ENCODE measurements at places on chromosomes 16 and 17. TPM values are rescaled to one million over a fixed set of nuclear protein-coding genes. Genes with fewer than 3 reads are reported as not detected.

- no peaks in the 10 kb centered on the region for H3K27me3 ChIP-seq
- no peak overlapping the region for H3K4me3 ChIP-seq
- DNase-seq: no peak
- no peak overlapping the region for H3K27ac ChIP-seq
- H3K36me3 ChIP-seq: peaks cover 24% of the 10 kb centered on the region
- H3K4me1 ChIP-seq: no peaks in the 10 kb centered on the region
Measured at GRCh38 chr17:57838857-57839570, 10.8 kb downstream of the MRPS23 start.

- peak; percentile 89 for DNase-seq
- H3K36me3 ChIP-seq: no peaks in the 10 kb centered on the region
- H3K27ac ChIP-seq: no peak overlapping the region
- no peak overlapping the region for H3K4me3 ChIP-seq
- H3K27me3 ChIP-seq: no peaks in the 10 kb centered on the region
- H3K4me1 ChIP-seq: no peaks in the 10 kb centered on the region
Measured at GRCh38 chr16:19389246-19389645, 28.4 kb upstream of the TMC5 start.

DNA sequence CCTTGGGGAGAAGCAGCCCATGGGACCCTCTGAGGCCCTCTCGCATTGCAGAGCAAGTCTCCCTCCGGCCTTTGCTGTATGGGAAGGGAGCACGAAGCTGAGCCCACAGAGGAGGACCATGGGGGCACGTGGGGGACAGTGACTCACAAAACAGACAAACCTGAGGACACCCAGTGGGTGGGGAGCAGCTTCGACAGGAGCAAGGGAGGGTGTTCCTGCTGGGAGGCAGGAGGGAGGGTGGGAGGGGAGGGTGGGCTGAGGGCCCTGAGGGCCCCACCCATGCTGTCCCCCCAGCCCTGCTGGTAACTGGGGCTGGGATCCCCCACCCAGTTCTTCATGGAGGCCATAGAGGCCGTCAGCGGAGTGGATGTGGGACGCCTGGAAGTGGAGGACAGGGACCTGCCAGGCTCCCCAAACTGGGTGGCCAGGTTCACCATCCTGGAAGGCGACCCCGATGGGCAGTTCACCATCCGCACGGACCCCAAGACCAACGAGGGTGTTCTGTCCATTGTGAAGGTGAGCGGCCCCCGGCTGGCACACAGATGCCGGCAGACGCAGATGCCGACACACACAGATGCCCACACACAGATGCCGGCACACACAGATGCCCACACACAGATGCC is 12.5 kb downstream of the SLC22A31 start:
- no peak overlapping the region for H3K27ac ChIP-seq
- no peaks in the 10 kb centered on the region for H3K36me3 ChIP-seq
- DNase-seq: no peak
- H3K4me1 ChIP-seq: no peaks in the 10 kb centered on the region

DNA sequence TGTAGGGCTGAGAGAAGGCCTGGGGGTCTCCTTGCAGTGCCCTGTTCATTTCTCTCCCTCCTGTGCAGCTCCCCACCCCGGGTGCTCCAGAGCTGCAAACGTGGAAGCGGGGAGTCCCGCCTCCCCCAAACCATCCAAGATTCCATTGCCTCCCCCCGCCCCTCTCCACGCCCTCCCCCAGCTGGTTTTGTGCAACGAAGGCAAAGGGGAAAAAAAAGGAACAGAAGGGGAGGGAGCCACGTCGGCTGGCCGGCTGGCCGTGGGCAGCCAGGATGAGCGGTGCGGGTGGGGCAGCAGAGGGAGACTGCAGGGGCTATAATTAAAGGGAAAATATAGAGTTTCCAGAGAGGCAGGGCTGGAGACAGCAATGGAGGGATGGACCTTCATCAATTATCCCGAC is 1.7 kb upstream of the COL1A1 start:
- H3K27ac ChIP-seq: no peak overlapping the region
- DNase-seq: no peak
- H3K4me3 ChIP-seq: no peak overlapping the region
- H3K4me1 ChIP-seq: peaks cover 25% of the 10 kb centered on the region
- H3K27me3 ChIP-seq: peaks cover 26% of the 10 kb centered on the region

- no peaks in the 10 kb centered on the region for H3K27me3 ChIP-seq
- no peak overlapping the region for H3K4me3 ChIP-seq
- peak overlapping the region; percentile 81 for H3K27ac ChIP-seq
- peaks cover 75% of the 10 kb centered on the region for H3K4me1 ChIP-seq
- DNase-seq: no peak
Measured at GRCh38 chr16:89409161-89409711, 81.1 kb downstream of the ANKRD11 start.

AATK gene
- 2.3 TPM for total RNA-seq

VTN gene
- not detected for total RNA-seq

RNF157 gene
- total RNA-seq: 11.7 TPM

NEUROD2 gene
- not detected for total RNA-seq

SLC2A4 gene
- 13.6 TPM for total RNA-seq

DNA sequence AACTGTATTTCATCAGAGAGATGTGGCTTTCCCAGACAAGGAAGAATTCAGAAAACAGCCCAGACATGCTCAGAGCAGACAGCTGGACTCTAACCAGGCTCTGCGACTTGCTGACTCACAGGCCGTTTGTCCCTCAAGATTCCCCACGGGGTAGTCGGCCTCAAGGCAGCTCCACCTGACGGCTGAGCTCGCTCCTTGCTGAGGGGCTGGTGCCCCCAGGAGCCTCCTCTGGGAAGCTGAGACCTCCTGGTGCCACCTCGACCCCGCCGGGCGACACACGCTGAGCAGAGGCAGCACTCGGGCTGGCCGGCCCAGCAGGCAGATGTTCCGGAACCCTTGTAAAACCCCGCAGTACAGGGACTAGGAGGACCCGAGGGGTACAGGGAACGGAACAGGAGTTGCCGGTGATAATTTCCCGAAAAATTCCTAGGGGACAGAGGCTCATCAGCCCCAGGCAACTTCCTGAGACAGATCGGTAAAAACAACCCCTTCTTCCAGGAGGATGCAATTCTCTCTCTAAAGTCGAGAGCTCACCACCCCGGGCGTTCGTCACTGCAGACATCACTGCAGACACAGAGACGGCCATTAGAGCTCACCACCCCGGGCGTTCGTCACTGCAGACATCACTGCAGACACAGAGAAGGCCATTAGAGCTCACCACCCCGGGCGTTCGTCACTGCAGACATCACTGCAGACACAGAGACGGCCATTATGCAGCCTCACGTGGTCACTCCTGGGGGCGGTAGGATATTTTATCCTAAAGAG is 19.9 kb downstream of the RPH3AL start:
- H3K36me3 ChIP-seq: no peaks in the 10 kb centered on the region
- H3K4me1 ChIP-seq: peaks cover 16% of the 10 kb centered on the region
- no peak overlapping the region for H3K27ac ChIP-seq
- no peak overlapping the region for H3K4me3 ChIP-seq
- no peaks in the 10 kb centered on the region for H3K27me3 ChIP-seq
- DNase-seq: no peak

DNA sequence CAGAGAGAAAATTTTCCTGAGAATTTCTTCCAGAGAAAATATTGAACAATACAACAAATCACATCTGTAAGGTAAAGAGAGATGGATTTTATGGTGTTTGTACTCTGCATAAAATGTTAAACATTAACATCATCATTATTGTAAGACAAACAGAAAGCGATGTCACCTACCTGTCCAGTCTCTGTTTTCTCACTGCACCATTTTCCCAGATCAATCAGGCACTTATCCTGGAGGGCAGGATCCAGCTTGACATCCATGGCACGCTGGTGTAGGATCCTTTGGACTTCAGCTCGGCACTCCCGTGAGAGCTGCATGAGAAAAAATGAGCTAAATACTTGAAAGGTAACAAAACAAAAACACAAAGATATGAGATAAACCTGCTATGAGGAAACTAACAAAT is 55.9 kb upstream of the CLEC18B start:
- no peak overlapping the region for H3K4me3 ChIP-seq
- no peak overlapping the region for H3K27ac ChIP-seq
- no peaks in the 10 kb centered on the region for H3K4me1 ChIP-seq
- peaks cover 46% of the 10 kb centered on the region for H3K36me3 ChIP-seq

DNA sequence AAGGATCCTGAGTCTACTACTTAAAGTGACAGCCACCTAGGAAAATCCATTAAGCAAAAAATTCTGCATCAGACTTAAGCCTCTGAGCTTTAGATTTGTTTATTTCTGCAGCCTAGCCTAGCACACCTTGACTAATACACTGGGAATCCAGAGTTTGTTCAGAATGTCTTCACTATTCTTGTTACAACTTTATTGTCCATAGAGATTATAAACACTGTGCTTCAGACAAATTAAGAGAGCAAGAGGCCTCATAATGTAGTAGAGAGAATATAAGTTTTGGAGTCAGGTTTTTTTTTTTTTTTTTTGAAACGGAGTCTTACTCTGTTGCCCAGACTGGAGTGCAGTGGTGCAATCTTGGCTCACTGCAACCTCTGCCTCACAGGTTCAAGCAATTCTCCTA is 8.9 kb upstream of the THUMPD1 start:
- no peaks in the 10 kb centered on the region for H3K27me3 ChIP-seq
- no peak for DNase-seq
- no peaks in the 10 kb centered on the region for H3K36me3 ChIP-seq
- no peak overlapping the region for H3K4me3 ChIP-seq
- H3K4me1 ChIP-seq: no peaks in the 10 kb centered on the region
- H3K27ac ChIP-seq: no peak overlapping the region

TM4SF5 gene
- not detected for total RNA-seq

DNA sequence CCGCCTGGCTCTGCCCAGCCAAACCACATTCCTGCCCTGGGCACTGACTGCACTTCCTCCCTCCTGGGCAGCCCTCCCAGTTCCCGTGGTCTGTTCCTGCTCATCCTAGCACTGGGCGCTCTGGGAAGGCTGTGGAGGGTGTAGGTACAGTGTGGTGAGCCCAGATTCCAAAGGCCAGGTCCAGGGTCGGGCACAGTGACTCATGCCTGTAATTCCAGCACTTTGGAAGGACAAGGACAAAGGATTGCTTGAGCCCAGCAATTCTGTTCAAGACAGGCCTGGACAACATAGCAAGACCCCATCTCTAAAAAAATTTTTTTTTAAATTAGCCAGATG is 30.6 kb downstream of the C16orf74 start:
- no peaks in the 10 kb centered on the region for H3K36me3 ChIP-seq
- no peak overlapping the region for H3K4me3 ChIP-seq
- H3K27me3 ChIP-seq: no peaks in the 10 kb centered on the region
- H3K27ac ChIP-seq: no peak overlapping the region
- no peaks in the 10 kb centered on the region for H3K4me1 ChIP-seq

- no peaks in the 10 kb centered on the region for H3K36me3 ChIP-seq
- no peaks in the 10 kb centered on the region for H3K27me3 ChIP-seq
- peak; percentile 90 for DNase-seq
- peak overlapping the region; percentile 91 for H3K4me3 ChIP-seq
- peak overlapping the region; percentile 85 for H3K27ac ChIP-seq
Measured at GRCh38 chr17:67378454-67379250, 1.6 kb downstream of the PITPNC1 start.

DNA sequence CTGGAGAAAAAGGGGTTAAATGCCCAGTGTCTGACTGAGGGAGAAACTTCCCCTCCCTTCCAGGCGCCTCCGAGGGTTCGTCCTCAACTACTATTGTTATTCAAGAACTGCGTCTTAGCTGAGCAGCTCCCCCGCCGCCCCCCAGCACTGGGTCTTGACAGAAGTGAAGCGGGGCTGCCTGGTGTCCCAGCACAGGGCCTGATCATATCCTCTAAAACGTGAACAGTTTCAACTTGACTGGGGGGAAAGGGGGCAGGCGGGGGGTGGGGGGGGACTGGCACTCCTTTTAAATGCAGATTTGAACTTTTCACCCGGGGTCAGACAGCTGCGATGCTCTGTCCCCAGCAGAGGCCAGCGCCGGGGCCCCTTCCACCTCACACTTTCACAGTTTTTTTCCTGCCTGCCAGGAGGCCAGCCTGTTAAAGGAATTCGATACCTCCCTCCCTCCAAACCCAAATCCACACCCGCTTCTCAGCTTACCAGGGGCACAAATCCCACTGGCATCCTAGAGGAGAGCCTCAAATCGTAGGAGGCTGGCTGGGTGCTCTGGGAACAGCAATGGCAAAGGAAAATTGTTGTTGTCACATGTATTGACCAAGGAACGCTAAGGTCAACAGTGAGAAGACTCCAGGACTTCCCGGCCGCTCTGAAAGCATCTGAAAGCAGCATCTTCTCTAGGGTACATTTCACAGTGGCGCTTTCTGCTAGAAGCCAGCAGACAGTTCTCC is 14.5 kb downstream of the ZFHX3 start:
- peak; percentile 96 for DNase-seq
- H3K27ac ChIP-seq: no peak overlapping the region
- H3K36me3 ChIP-seq: no peaks in the 10 kb centered on the region

DNA sequence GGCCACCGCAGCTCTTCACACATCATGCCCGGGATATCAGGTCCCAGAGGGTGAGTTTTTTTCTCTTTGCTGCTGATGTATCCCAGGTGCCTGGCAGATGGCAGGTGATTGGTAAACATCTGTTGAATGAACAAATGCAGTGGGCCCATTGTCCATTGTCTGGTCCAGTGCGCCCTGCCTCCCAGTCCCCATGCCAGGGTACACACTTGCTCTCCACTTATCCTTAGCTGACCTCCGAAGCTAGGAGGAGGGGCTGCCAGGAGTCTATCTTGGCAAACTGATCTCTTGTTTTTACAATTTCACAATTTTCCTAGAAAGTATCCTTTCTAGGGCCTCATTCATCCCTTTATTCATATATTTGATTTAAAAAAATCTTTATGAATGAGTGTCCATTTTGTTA is 196.0 kb downstream of the RAB11FIP4 start:
- no peaks in the 10 kb centered on the region for H3K27me3 ChIP-seq
- H3K4me3 ChIP-seq: no peak overlapping the region
- DNase-seq: no peak
- H3K27ac ChIP-seq: no peak overlapping the region
- H3K4me1 ChIP-seq: no peaks in the 10 kb centered on the region

DNA sequence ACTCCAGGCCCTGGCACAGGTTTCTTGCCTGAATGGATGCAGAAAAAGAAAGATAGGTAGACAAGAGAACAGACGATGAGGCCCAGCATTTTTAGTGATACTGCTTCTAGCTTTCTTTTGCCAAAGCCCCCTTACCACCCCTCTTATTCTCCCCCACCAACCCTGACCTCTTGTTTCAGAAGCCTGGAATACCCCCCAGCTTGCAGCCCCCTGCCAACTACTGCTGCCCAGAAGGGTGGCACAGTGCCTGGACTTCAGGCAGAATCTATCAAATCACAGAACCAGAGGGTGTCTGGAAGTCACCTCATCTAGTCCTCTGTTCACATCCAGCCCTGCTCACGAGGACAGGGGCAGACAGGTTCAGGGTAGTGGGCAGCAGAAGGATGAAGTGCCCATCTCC is 35.6 kb downstream of the NEUROD2 start:
- no peak overlapping the region for H3K27ac ChIP-seq
- H3K27me3 ChIP-seq: peaks cover 9% of the 10 kb centered on the region
- no peak overlapping the region for H3K4me3 ChIP-seq
- no peak for DNase-seq

GRCh38 chr17:29433541-29433940 is 43.4 kb downstream of the TAOK1 start:
- H3K27ac ChIP-seq: peak overlapping the region; percentile 80
- H3K4me1 ChIP-seq: peaks cover 18% of the 10 kb centered on the region
- no peak overlapping the region for H3K4me3 ChIP-seq
- peak; percentile 16 for DNase-seq
- no peaks in the 10 kb centered on the region for H3K36me3 ChIP-seq
